ENCODE measurements at places on chromosomes 5 and 9.

DNA sequence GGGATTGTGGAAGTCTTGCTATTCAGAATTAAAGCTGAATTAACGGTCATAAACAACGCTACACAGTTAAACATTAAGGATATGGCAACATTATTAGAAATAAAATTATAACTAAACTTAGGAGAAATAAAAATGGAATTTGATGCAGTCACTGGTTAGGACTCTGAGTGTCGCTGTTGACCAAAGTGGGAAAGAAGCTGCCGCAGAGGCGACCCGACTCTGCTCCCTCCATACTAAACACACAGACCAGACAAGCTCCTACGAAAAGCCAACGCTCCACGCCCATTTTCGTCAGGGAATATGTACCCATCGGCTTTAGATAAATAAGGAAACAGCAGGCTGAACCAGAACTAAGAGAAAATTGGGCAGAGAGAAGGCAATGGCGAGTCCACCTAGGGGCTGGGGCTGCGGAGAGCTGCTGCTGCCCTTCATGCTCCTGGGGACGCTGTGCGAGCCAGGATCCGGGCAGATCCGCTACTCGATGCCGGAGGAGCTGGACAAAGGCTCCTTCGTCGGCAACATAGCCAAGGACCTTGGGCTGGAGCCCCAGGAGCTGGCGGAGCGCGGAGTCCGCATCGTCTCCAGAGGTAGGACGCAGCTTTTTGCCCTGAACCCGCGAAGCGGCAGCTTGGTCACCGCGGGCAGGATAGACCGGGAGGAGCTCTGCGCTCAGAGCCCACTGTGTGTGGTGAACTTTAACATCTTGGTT is at the start of gene PCDHGA5:
PCDHGA5 (plus strand) TSS at position 211 of the 709 bp plus-strand sequence; CDS start at position 380, 169 bp downstream.
- no peak for DNase-seq

DNA sequence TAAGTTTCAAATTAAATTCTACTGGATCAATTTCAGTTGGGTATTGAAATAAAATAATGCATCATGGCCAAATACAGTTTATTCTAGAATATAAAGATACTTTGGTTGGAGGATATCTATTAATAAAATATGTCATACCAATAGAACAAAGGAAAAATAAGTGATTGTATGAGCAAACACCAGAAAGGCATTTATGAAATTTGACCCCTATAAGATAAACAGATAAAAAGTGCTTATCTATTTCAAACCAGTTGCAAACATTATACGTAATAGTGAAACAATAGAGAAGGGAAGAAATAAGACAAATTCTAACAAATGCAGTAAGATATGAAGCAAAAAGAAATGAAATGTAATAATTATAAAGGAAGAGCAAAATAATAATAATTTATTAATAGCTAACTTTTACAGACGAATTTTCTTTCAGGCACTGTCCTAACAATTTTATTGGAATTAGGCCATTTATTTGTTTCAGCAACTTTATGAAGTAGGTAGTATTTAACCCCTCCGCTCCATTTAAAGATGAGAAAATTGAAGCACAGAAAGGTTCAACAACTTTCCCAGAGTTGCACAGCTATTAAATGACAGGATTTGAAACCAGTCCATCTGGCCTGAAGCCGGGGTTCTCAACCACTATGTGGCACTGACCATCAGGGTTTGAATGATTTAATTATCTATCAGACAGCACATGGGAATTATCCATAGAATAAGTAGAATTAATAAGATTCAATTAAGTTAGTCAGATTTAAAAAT is 20.8 kb downstream of the ANKRD55 start:
- no peak for DNase-seq

DNA sequence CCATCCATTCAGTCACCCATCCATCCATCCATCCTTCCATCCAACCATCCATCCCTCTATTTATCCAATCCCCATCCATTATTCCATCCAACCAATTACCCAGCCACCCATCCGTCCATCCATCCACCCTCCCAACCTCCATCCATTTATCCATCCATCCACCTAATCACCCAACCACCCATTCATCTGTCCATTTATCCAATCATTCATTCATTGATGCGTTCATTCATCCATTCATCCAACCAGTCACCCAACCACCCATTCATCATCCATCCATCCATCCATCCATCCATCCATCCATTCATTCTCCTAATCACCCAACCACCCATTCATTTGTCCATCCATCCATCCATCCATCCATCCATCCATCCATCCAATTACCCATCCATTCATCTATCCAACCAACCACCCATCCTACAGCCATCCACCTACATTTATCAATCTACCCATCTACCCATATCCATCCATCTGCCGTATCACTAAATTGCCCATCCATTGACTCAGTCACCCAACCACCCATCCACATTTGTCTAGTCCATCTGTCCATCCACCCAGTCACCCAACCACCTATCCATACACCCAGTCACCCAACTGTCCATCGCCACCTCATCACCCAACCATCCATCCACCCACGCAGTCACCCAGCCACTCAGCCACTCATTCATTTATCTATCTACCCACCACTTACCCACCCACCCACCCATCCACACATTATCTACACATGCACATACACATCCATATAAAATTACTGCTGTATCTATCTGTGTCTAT is 165.4 kb downstream of the TRIO start:
- no peak for DNase-seq

GRCh38 chr5:7877851-7878250 is 8.9 kb downstream of the MTRR start:
- no peak for DNase-seq

DNA sequence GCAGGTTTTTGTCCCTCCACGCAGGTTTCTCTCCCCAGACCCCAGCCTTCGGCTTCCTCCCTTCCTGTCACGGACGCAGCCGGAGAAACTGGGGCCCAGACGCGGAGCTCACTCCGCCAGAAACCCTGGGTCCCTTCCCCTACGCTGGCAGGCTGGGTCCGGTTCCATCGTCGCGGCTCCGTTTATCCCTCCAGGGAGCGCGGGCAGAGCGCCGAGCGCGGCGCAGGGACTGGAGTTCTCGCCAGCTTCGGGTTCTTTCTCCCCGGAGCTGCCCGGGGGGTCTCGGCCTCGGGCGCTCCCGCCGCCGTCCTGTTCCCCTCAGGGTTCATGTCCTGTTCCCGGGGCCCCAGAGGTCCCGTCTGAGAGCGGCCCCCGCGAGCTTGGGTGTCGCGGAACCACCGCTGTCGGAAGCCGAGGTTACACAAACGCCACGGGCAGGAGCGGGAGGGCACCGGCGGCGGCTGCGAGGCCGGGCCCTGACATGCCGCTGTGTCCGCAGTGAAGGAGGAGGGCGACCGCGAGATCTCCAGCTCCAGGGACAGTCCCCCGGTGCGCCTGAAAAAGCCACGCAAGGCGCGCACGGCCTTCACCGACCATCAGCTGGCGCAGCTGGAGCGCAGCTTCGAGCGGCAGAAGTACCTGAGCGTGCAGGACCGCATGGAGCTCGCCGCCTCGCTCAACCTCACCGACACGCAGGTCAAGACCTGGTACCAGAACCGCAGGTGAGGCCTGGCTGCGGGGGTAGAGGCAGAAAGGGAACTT is 4.6 kb downstream of the BARHL1 start:
- DNase-seq, result no peak

DNA sequence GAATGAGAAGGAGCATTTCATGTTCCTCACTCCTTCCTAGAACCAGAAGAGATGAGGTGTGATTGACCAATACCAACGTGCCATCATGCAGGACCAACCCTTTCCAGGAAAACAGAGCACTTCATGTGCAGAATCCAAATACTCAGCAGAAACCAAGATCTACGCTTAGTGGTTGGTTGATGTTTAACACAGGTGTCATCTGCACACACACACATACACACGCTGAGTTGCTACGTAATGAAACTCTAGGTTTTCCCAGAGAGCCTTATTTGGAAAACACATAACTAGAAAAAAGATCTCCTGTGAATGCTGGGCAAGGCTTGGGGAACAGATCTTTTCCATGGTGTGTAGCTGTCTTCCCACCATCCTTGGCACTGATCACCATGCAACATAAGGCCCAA is 21.1 kb upstream of the ZNF622 start:
- no peak for DNase-seq

DNA sequence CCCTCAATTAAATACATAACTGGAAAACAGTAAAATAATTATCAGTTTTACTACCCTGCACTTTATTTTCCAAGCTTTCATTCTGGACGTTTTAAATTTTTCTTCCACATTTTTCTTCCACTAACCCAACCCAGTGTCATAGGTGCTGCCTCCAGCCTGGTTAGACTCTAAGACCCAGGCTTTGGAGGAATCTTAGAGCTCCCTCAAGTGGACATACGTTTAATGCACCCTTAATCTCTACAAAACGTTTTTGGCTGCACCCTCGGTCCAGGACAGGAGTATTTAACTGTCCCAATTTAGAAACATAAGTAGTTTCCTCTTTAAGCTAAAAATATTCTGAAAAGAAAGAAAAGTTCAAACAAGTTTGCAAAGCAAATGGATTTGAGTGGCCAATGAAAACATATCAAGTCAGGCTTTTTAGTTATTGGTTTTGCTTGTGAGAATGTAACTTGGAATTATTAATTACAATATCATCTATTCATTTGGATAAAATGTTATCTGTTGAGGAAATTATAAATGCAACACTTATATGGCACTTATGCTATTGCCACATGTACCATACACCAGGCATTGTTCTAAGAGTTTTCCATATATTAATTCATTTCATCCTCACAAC is 38.9 kb downstream of the CDH6 start:
- DNase-seq, result peak; percentile 70

GRCh38 chr5:88876714-88877113 is 6.3 kb downstream of the MEF2C start:
- no peak for DNase-seq

GRCh38 chr5:157290981-157291711 is 25.2 kb downstream of the CYFIP2 start:
- peak; percentile 26 for DNase-seq

- DNase-seq, result no peak
Observed at GRCh38 chr5:79992891-79993657, 2.0 kb upstream of the MTX3 start.

DNA sequence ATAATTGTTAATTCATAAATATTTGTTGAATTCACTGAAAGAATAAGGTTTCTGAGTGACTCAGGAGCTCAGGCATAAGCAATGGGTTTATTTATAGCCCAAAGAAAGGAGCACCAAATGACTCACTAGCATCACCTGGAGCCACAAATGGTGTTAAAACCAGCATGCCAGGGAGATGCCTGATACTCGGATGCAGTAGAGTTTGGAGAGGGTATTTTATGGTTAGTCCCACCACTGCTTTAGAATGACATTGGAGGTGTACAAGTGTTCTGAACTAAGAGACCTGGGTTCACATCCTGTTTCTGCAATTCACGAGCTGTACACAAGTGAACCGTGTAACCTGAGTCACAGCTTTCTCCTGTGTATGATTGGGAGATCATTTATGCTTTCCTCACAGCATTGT is 25.2 kb downstream of the CCL28 start:
- no peak for DNase-seq

Measured in NB4 (cell line).